T-helper 2 cell (primary cell): ENCODE measurements at places on chromosomes 2 and 18.

DNA sequence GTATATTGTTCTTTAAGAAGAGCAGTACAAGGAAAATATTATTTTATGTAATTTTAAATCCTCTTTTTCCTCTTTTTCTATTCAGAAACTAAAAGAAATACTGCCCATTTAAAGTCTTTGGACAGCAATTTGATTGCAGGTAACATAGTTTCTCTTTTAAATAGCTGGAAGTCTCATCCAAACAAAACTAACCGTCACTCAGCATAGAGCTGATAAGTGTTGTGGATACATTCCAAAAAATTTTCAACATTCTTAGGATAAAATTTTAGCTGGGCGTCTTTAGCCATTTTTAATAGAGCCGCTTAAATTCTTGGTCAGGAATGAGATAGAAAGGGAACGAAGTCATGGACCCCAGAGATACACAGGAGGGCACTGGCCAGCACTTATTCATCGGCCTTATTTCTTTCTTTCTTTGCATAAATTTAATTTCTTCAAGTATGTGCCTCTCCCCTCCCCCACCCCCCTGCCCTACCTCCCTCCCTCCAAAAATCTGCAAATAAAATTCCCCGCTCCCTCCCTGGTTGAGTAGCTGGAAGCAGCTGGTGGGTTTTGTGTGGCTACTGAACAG lies 81.7 kb downstream of the GBX2 start:
- DNase-seq = no peak

GRCh38 chr2:101816598-101816997 lies 119.1 kb downstream of the MAP4K4 start:
- no peak for DNase-seq

DNA sequence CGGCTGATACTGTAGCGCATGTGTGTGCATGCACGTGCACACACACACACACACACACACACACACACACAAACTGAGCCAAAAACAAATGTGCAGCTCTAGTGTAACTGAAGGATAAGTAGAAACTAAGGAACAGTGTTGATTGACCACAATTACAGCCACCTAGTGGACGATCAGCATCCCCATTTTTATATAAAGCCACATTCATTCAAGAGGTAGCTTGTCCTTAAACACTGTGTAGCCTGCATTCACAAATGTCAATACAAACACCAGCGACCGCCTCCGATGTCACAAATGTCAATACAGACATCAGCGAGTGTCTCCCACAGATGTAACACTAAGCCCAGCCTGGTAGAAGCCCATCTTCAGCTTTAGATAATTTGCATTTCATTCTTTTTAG lies 167.4 kb downstream of the PTGR3 start:
- no peak for DNase-seq

DNA sequence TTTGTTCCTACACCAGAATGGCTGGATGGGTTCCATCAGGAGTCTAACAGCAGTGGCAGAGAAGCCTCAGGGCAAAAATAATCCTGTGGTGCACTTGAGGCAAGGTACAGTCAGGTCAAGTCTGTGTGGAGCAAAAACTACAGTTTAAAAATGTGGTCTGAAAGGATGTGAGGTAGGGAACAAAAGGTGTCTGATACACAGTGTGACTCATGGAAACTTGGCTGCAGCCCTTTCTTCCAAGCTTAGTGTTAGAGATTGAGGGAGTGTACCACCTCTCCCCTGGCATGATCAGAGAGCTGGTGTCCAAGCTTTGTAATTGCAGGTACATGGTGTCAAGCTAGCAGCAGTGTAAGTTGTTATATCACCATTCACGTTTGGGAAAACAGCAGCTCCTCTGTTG lies 8.9 kb downstream of the ANKAR start:
- DNase-seq = no peak

DNA sequence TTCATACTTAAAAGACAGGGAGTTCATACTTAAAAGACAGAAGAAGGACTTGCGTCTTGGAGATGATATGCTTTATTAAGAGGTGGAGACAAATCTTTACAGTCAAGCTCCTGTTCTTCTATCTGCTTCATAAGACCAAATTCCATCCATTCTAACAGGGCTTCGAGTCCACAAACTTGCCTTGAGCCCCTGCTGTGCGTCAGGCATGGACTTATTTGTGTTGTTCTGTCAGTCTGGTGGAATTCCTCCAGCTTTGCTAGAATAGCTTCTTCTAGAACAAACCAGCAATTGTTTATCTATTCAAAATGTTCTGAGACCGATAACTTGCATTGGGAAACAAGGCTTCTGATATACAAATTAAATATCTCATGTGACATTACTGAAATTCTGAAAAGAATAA lies 73.9 kb upstream of the SOX11 start:
- no peak for DNase-seq

- no peak for DNase-seq
Observed at GRCh38 chr2:101193033-101193626, 41.9 kb upstream of the TBC1D8 start.

- no peak for DNase-seq
Observed at GRCh38 chr2:158131919-158132566, 30.4 kb downstream of the UPP2 start.

- no peak for DNase-seq
Observed at GRCh38 chr18:32469190-32469651, 1.5 kb downstream of the GAREM1 start.

- no peak for DNase-seq
Observed at GRCh38 chr2:219998107-219998506, 370.7 kb downstream of the SLC4A3 start.

DNA sequence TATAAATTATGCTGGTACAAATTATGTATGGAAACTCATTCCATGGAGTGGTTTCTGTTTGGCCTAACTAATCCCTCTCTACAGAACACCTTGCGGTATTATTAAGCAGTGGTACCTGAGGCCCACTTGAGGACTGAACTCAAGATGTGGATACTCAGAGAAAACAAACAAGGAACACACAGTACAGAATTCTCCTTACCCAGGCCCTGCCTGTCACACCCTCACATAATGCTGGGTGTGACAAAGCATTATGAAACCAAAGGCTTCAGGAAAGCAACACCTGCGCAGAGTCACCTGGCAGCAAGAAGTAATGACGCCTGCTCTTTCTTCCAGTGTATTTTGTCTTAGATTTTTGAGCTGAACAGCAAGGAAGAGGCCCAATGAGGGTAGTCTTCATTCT lies 264.7 kb downstream of the PAX3 start:
- no peak for DNase-seq

- no peak for DNase-seq
Observed at GRCh38 chr2:228344531-228344930, 163.0 kb upstream of the SPHKAP start.

- no peak for DNase-seq
Observed at GRCh38 chr18:64810354-64810753, 661.5 kb upstream of the LINC00305 start.

GRCh38 chr18:55136864-55137263 lies 177.6 kb upstream of the CCDC68 start:
- DNase-seq = no peak

DNA sequence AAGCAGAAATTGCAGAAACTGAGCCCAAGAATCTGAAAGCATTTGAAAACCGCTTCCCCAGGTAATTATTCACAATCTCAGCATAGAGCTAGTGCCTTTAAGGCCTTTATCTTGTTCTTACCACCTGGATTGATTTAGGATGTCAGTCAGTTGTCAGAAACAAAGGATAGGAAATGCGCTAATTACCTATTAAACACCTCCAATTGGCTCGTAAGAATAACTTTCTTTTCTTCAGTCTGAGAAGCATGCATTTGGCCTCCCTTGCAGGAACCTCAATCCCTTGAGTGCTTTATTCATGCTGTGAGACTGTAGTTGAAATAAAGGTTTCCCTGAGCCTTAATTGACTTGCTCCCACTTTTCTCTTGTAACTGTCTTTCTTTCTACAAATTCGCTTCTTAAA lies 400.3 kb upstream of the LRATD1 start:
- no peak for DNase-seq

GRCh38 chr18:48749768-48750167 lies 201.0 kb downstream of the SMAD7 start:
- DNase-seq = no peak

DNA sequence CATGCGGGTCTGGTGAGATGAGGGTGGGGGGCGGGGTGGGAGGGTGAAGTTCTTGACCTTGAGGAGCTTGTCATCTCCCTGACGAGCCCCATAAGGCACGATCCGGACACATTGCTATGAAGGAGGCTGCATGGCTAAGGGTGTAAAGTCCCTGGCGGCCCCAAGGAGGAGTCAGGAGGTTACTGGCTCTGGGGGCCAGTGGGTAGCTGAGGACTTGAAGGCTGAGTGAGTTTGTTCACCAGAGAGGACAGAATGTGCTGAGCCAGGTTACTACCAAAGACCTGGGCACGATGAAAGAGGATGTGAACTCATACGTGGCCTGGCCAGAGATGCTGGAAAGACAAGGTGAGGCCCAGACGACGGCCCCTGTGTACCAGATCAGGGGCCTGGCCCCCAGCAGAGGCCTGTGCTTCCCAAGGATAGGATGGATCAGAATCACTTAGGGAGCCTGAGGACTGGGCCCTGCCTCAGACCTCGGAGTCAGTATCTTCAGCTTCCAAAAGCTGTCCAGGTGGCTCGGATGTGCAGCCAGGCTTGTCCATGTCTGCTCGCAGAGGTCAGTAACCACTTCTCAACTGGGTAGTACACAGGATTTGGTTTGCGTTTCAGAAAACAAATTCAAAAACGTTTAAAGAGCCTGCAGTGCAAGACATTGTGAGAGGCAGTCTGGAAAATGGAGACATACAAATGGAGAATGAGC lies 110.9 kb downstream of the RNF144A start:
- no peak for DNase-seq

- no peak for DNase-seq
Observed at GRCh38 chr2:11930211-11930761, 183.9 kb downstream of the LPIN1 start.

GRCh38 chr2:136167721-136168475 lies 49.9 kb upstream of the CXCR4 start:
- no peak for DNase-seq

DNA sequence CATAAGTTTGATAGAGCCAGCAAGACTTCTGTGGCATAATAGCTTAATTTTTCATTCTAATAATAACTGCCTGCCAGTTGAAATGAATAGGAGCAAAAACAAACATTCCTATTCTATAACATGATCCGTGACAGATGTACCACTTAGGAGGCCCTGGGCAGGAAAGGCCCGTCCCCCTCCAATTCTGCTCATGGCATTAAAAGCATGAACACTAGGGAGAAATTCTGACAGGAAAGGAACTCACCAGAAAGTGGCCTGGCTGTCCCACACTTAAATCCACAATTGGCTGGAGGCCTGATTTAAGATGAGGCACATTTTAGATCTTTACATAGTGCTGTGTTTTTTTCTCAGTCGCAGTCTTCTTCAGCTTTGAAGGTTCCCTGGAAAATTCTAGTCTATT lies 261.9 kb upstream of the ETAA1 start:
- DNase-seq = no peak

DNA sequence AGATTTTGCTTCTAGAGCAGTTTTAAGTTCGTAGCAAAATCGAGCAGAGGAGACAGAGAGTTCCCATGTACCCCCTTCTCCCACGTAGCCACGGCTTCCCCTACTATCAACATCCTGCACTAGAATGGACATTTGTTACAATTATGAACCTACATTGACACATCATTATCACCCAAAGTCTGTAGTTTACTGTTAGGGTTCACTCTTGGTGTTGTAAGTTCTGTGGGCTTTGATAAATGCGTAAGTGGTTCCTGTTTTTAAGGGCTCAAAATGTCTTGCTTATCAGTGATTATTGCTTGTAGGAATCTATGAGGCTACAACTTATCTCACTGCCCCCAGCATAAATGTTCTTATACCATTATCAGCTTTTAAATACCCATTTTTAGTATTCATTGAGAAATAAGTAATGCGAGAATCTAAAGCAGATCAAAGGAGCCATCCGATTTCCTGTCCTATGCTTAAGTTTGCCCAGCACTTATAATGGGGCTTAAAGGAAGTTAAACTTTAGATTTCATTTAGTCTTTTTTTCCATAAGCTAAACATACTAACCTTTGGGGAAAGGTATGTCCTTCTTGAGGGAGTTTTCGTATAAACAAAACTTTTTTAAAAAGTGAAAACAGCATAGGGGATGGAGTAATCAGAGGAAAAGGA lies 118.7 kb downstream of the HAUS1 start:
- no peak for DNase-seq

GRCh38 chr2:1081451-1082225 lies 131.0 kb downstream of the SNTG2 start:
- no peak for DNase-seq

DNA sequence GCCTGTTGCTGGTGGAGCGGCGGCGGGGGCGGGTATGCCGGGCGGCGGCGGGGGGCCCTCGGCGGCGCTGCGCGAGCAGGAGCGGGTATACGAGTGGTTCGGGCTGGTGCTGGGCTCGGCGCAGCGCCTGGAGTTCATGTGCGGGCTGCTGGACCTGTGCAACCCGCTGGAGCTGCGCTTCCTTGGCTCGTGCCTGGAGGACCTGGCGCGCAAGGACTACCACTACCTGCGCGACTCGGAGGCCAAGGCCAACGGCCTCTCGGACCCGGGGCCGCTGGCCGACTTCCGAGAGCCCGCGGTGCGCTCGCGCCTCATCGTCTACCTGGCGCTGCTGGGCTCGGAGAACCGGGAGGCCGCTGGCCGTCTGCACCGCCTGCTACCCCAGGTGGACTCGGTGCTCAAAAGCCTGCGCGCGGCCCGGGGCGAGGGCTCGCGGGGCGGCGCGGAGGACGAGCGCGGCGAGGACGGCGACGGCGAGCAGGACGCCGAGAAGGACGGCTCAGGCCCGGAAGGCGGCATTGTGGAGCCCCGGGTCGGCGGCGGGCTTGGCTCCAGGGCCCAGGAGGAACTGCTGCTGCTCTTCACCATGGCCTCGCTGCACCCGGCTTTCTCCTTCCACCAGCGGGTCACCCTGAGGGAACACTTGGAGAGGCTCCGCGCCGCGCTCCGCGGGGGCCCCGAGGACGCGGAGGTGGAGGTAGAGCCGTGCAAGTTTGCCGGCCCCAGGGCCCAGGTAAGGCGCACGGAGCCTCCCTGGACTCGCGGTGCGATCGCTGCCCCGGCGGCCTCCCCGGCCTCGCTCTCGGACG lies 1.0 kb downstream of the ZCCHC2 start:
- DNase-seq = peak; percentile 42

DNA sequence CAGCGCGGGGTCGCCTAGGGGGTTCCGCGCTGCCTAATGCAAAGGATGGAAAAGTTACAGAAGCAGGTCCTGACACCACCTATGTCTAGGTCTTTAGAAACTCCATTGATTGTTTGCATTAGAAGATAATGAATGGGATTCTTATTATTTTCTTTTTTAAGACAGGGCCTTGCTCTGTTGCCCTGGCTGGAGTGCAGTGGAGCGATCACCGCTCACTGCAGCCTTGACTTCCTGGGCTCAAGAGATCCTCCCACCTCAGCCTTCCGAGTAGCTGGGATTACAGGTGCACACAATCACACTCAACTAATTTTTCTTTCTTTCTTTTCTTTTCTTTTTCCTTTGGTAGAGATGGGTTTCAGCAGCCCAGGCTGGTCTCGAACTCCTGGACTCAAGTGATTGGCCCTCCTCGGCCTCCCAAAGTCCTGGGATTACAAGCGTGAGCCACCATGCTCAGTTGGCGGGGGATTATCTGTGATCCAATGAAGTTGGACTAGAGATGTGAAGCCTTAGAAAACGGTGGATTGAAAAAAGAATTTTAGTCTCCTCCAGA lies 761 bp upstream of the IDH1 start:
- no peak for DNase-seq

GRCh38 chr18:11946756-11947155 lies 34.6 kb upstream of the IMPA2 start:
- DNase-seq = no peak

- no peak for DNase-seq
Observed at GRCh38 chr2:119283873-119284331, 60.3 kb downstream of the STEAP3 start.

GRCh38 chr2:201969241-201969937 lies 64.3 kb upstream of the FZD7 start:
- DNase-seq = no peak

- no peak for DNase-seq
Observed at GRCh38 chr2:101809698-101810097, 112.2 kb downstream of the MAP4K4 start.
